Adrenal gland (tissue), 19 donors: ENCODE measurements at places on chromosomes 6 and 20. TPM values are rescaled to one million over a fixed set of nuclear protein-coding genes. Genes with fewer than 3 reads are reported as not detected.

DNA sequence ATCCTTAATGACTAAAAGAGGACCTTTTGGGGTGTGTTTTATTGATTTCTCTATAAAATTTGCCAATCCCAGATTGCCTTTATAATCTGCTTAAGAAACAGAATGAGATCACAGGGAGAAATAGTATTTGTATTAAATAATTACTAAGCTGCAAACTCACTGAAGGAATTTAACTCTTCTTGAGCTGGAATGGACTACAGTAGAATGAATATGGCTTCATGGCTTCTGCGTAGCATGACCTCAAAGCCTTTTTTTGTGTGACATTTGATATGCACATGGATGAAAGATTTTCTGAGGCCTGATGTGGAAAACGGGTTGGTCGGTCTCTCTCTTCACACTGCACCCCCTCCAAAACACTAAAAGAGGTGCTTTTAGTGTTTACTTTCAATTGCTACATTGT lies 115.9 kb downstream of the QKI start:
- no peak for DNase-seq

GRCh38 chr6:44102527-44102926 lies 24.7 kb downstream of the MRPL14 start:
- no peak for DNase-seq

DNA sequence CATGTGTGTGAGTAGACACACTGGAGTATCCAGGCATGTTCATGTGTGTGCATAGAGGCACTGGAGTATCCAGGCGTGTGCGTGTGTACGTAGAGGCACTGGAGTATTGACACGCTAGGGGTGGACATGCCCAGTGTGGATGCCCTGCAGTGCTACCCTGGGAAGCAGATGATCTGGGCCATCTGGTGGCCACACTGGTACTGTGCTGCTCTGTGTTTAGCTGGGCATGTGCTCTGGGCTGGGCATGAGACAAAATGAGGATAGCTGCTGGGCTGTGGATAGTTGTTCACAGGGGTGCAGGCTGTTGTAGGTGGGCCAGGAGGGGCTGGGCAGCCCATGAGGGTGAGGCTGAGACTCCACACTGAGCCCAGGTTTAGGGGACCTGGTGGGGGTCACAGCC lies 24.0 kb upstream of the NPBWR2 start:
- DNase-seq, result no peak

DNA sequence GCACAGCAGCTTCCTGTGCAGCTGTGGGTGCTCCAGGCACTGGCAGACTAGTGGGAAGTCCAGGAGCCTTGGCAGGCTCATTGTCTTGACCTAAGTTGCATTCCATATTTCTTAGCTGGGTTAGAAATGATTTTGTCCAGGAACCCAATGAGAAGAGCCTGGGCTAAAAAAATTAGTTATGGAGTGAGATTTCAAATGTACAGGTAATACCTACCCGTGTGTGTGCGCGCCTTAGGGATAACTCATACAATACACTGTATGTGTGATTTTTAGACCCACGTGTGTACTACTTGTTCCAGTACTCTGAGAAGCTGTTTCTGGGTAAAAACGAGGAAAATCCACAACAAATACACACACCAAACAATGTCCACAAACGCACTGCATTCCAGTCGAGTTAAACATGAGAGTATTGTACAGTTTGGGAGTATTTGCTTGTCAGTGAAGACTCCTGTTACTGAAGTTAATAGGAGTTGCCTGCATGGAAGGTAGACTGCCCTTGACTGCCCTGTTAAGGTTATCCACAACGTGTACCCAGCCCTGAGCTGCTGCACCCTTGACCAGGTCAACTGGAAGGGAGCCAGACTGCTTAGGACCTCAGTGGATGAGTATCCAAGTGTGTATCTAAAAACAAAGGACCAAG lies 1.4 kb downstream of the PAQR8 start:
- peak; percentile 25 for DNase-seq

DNA sequence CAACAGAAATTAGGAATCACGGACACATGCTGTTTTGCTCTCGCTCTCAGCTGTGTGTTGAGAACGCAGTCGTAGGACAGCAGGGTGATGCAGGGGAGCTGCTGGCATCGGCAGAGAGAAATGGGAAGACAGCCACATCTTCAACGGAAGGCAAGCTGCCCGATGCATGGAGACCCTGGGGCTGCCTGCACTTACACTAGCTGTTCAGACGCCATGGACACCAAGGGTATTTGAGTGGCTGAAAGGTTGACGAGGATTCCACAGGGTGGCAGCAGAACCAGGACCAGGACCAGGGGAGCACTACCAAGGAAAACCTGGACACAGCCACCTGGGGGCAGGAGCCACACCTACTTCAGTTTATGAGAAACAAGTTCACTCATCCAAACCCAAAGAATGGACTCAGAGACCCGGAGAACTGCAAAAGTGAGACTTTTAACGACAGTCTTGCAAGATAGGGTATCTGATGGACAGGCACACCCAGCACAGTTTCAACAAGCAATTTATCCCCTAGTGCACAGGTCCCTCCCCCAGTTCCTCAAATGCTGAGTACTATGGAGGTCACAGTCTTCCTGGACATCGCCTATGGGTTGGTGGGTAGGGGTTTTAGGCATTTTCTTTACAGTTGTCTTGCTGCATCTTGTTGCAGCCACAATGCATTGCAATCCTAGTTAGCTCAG lies 56.3 kb upstream of the ENTPD6 start:
- DNase-seq, result peak; percentile 26

The F13A1 gene
- 41.7 TPM for polyA plus RNA-seq

DNA sequence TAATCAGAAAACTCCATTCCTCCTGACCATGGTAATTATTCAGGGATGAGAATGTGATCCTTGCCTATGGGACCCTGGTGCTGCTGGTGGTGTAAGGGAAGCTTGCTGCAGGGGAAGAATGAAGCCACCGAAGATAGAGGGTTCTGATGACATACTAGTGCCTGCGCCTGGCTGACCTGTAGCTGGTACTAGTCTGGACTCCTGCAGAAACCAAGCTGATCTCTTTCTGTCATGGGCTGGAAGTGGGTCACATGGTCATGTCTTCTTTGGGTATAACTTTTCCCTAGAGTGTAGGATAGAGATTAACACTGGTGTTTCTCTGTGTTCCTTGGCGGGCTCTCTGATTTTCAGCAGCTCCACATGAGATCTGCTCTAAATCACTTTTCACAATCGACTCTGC lies 8.6 kb upstream of the SLC4A11 start:
- no peak for DNase-seq

The SYCP2L gene
- polyA plus RNA-seq, result 1.0 TPM

- no peak for DNase-seq
Measured at GRCh38 chr6:88866856-88867255, 96.6 kb downstream of the RNGTT start.

The HCK gene
- polyA plus RNA-seq, result 10.0 TPM

GRCh38 chr20:33857722-33858563 lies 46.8 kb downstream of the CHMP4B start:
- no peak for DNase-seq

DNA sequence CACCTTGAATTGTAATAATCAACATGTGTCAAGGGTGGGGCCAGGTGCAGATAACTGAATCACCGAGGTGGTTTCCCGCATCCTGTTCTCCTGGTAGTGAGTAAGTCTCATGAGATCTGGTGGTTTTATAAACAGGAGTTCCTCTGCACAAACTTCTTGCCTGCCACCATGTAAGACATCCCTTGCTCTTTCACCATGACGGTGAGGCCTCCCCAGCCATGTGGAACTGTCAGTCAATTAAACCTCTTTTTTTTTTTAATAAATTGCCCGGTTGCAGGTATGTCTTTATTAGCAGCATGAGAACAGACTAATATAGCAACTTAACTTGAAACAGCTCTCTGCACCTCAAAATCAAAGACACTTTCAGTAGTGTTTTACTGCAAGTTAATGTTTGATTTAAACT lies 121.6 kb downstream of the OGFRL1 start:
- no peak for DNase-seq

The RAD21L1 gene
- 0.07 TPM for polyA plus RNA-seq

The NMBR gene
- not detected for polyA plus RNA-seq

GRCh38 chr6:112680091-112680490 lies 333.0 kb downstream of the RFPL4B start:
- no peak for DNase-seq

DNA sequence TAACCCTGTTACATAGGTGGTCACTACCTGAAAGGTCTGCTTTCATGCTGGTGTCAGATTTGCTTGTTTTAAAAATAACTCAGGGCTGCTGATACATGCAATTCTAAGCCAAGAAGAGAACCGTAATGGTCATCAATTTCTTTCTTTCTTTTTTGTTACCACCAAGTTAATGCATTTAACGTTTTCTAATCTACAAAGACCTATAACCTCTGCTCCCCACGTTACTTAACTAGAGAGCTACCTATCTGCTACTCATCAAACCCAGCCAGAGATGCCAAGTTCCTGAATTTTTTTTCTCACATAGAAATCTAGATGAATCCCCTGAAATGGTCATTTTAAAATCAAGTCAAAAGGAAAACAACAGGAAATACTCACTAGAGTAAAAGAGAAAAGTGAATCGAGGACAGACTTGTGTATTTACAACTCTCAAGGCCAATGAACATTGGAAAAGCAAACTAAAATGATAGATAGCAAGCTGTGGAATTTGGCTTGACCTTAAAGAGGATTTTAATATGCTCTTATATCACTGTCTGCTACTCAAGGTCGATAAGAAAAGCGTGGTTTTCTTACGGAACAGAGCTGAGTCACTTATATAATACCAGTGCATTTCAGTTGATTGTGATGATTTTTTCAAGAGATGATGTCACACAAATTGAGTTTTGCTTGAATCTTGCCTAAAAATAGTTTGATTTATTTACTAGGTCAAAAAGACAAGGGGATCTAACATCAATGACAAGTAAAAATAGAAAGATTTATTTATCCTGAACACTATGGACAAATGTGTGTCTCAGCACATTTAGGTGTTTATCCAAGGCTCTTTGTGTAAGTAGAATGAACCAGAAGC lies 67.9 kb downstream of the SGK1 start:
- DNase-seq, result no peak

GRCh38 chr6:37851997-37852524 lies 32.5 kb downstream of the ZFAND3 start:
- DNase-seq, result no peak

DNA sequence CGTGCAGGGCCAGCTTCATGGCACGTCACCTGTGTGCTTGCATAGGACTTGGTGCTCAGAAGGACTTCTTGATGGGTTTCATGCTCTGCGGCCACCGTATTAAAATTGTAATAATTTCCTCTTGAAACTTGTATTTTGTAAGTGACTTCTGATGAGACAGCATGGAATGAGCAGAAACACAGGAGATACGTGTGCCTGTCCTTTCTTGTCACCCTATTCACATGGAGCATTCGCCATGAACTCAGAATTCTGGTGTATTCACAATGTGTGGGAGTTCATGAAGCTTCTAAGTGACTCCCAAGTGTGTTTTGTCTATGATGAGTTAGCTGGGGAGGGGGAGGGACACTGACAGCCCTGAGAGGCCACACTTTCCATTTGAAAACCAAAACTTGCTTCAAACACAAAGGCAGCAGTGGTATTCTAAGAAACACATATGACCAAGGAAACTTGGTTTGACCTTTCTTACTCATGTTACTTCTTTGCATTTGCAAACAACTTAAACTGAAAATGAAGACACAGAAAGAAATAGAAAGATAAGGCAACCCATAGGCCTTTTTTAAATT lies 92.1 kb upstream of the NEDD9 start:
- DNase-seq, result no peak

GRCh38 chr20:57671662-57672061 lies 38.2 kb downstream of the PMEPA1 start:
- no peak for DNase-seq

The GABBR1 gene
- 49.6 TPM for polyA plus RNA-seq

The TUBB2A gene
- 10.7 TPM for polyA plus RNA-seq

GRCh38 chr6:5499644-5500306 lies 238.5 kb downstream of the FARS2 start:
- DNase-seq, result no peak

The RNF39 gene
- polyA plus RNA-seq, result 0.51 TPM

The ZNF165 gene
- 0.72 TPM for polyA plus RNA-seq

DNA sequence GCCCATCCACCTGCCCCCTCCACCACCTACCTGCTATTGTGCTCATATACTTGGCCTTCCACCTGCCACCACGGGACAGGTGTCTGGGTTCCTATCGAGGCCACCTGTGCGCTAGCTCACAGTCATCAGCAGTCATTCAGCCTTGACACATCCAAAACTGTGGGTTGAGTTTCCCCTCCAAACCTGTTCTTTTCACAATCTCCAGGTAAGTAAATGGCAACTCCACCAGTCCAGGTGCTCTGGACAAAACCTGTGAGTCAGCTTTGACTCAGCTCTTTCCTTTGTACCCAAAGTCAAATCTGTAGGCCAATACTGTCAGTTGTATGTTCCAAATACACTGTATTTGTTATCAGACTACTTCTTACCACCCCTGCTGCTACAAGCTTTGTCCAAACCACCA lies 52.6 kb downstream of the SPTLC3 start:
- DNase-seq, result no peak

DNA sequence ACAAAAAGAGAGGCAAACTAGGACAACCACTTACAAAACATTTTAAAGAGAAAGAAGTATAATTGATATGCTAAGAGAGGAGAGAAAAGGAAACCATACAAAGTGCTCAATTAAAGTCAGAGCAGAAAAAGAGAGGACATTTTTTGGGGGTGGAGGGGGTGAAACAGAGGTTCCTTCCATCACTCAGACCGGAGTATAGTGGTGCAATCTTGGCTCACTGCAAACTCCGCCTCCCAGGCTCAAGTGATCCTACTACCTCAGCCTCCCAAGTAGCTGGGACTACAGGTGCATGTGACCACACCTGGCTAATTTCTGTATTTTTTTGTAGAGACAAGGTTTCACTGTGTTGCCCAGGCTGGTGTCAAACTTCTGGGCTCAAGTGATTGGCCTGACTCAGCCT lies 9.4 kb downstream of the WASF1 start:
- no peak for DNase-seq

DNA sequence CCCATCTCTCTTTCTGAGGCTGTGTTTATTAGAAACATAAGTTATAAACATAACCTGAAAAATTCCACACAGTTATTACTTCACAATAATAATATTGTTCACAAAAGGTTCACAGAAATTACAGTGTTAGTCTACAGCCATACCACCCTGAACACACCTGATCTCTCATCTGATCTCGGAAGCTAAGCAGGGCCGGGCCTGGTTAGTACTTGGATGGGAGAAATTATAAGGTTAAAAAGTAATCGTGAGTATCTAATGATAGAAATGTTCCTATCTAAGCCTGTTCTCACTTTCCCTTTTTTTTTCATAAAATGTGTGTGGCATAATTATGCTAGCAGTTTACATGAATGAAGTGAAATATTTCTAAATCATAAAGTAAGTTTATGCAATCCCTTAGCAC lies 647.8 kb downstream of the TBC1D32 start:
- DNase-seq, result no peak

The ADGRB3 gene
- polyA plus RNA-seq, result 6.8 TPM
